Astrocyte (in vitro differentiated cells and primary cell): ENCODE measurements at places on chromosomes 4 and X. TPM values are rescaled to one million over a fixed set of nuclear protein-coding genes. Genes with fewer than 3 reads are reported as not detected.

DNA sequence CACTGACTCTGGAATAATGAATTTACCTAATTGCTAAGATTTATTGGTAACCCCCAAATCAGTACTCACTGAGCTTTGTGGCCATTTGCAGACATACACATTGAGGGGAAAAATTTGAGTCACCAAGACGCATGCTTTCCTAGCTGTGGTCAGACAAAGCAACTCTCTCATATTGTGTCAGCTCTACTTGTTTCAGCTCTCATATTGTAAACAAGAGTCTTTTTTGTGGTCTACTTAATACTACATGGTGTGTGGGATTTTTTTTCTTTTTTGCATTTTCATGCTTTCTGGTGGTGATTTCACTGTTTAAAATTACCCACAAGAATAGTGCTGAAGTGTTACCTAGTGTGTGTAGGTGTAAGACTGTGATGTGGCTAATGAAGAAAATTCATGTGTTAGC is 428.2 kb upstream of the GALNT7 start:
- no peaks in the 10 kb centered on the region for H3K27me3 ChIP-seq
- peak; percentile 8 for DNase-seq
- H3K27ac ChIP-seq, result no peak overlapping the region
- H3K4me1 ChIP-seq, result no peaks in the 10 kb centered on the region

- no peaks in the 10 kb centered on the region for H3K36me3 ChIP-seq
- no peak overlapping the region for H3K4me3 ChIP-seq
- H3K4me1 ChIP-seq, result no peaks in the 10 kb centered on the region
- no peak for DNase-seq
- H3K27ac ChIP-seq, result no peak overlapping the region
- no peaks in the 10 kb centered on the region for H3K27me3 ChIP-seq
Measured at GRCh38 chrX:101377547-101377946, 8.4 kb downstream of the BTK start.

DNA sequence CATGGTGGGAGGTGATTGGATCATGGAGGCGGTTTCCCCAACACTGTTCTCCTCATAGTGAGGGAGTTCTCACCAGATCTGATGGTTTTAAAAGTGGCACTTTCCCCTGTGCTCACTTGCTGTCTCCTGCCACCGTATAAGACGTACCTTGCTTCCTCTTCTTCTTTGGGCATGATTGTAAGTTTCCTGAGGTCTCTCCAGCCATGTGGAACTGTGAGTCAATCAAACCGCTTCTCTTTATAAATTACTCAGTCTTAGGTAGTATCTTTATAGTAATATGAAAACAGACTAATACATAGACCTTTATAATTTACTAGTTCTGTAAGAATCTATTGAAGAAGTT is 82.5 kb upstream of the PITX2 start:
- no peak overlapping the region for H3K27ac ChIP-seq
- no peak for DNase-seq
- no peak overlapping the region for H3K4me3 ChIP-seq
- no peaks in the 10 kb centered on the region for H3K36me3 ChIP-seq

DNA sequence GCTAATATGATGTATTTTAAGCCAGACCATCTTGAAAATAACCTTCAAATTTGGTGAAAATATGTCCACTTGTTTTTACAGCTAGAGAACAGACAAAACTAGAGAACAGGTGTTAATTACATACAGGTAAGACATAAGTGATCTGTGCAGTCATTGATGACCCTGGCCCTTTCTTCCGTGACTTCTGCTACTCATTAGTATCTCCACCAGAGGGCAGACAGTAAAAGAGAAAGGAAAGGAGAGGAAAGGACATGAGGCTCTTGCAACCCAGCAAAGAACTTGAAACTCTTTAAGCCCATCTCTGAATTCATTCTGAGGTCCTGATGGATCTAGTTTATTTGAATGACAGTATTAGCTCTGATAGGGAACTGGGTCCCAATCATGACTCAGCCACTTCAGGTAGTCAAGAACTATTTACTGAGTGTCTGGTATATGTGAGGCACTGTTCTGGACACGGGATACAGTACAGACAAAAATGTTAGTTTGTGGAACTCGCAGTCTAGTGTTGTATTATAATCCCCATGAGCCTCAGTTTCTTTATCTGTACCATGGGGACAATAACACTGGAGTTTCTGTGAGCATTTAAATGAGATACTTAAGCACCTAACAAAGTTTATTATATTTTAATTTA is 121.0 kb upstream of the TEX13D start:
- no peak overlapping the region for H3K4me3 ChIP-seq
- DNase-seq, result no peak
- H3K27ac ChIP-seq, result no peak overlapping the region
- H3K4me1 ChIP-seq, result no peaks in the 10 kb centered on the region
- no peaks in the 10 kb centered on the region for H3K27me3 ChIP-seq
- no peaks in the 10 kb centered on the region for H3K36me3 ChIP-seq

DNA sequence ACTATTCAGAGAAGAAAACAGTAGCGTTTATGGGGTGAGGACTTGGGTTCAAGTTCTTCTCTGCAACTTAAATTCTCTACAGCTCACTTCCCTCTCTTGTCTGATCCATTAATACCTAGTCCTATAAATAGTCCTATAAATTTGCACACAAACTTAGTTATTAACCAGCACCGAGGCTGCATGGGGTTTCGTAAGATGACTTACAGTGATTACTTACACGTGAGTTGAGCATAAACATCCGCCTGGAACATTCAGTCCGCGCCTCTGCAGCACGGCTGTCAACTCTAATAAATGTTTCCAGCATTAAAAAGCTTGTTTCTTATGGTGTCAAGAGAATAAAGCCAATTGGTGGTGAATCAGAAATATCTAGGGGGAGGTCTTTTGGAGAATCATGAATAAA is 103.0 kb upstream of the ENPP6 start:
- no peaks in the 10 kb centered on the region for H3K4me1 ChIP-seq
- H3K27me3 ChIP-seq, result no peaks in the 10 kb centered on the region
- H3K36me3 ChIP-seq, result no peaks in the 10 kb centered on the region
- no peak overlapping the region for H3K4me3 ChIP-seq
- no peak overlapping the region for H3K27ac ChIP-seq

DNA sequence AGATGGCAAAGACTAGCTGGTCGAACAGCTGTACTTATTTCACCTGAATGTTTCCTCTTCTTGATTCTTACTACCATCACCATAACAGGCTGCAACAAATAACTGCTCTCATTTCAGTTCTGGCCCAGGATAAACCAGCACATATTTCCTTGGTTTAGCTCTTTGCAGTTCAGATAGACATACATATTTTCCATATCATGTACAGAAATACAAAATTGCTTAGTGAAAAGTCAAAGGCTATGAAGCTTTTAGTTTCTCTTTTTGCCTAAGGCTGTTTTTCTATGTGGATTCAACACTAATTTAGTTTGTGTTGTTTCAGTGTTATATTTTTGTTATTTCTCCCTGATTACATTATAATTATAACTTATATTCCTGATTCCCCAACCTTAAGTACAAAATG is 103.6 kb upstream of the BMP3 start:
- H3K4me3 ChIP-seq, result no peak overlapping the region
- H3K27ac ChIP-seq, result no peak overlapping the region
- no peak for DNase-seq
- H3K4me1 ChIP-seq, result no peaks in the 10 kb centered on the region
- H3K36me3 ChIP-seq, result no peaks in the 10 kb centered on the region
- no peaks in the 10 kb centered on the region for H3K27me3 ChIP-seq

The AVPR2 gene
- total RNA-seq, result not detected in 2 replicates

The JCHAIN gene
- not detected in 2 replicates for total RNA-seq

The ANKRD50 gene
- total RNA-seq, result 25.0 and 29.4 TPM in 2 replicates

The CXorf51B gene
- not detected in 2 replicates for total RNA-seq
